ENCODE measurements at places on chromosomes 4 and X.

GRCh38 chr4:6362243-6362885 is 92.7 kb downstream of the WFS1 start:
- no peak for DNase-seq

DNA sequence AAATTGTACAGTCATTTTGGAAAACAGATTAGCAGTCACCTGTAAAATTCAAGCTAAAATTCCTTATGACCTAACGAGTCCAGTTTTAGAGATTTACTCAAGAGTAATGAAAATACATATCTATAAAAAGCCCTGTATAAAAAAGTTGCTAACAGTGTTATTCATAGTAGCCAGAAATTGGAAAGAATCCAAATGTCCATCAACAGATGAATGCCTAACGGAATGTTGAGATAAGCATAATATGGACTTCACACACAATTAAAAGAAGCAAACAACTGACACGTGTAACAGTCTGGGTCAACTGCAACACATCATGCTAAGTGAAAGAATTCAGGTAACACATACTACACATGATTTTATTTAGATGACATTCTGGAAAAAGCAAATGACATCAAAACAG is 584.8 kb upstream of the AGA start:
- DNase-seq, result no peak

DNA sequence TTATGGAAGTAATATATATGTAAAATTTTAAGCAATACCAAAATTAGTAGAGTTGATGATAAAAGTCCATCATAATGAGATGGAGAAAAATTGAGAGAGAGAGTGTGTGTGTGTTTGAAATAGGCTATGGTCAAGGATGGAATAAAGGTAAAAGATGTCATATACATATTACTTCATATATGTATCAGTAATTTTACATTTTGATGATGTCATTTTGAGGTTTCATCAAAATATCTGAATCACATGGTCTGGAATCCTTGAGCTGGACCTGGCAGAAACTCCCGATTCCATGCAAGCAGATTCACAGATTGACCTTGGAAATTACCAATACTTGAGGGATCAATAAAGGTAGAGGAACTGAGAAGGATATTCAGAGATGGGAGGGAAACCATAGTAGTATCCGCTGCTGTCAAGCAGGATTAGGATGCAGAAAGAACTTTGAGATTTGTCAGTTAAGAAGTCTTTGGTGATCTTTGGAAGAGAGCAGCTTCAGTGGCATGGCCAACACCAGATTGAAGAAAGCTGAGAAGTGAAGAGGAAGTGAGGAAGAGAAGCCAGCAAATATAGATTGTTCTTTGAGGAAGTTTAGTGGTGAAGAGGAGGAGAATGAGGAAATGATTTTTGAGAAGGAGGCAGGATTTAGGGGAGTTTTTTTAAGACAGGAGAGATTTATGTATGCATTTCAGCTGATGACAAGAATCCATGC is 21.5 kb downstream of the DNAAF6 start:
- DNase-seq, result no peak

GRCh38 chrX:12868747-12869146 is 1.9 kb downstream of the TLR7 start:
- DNase-seq, result no peak

DNA sequence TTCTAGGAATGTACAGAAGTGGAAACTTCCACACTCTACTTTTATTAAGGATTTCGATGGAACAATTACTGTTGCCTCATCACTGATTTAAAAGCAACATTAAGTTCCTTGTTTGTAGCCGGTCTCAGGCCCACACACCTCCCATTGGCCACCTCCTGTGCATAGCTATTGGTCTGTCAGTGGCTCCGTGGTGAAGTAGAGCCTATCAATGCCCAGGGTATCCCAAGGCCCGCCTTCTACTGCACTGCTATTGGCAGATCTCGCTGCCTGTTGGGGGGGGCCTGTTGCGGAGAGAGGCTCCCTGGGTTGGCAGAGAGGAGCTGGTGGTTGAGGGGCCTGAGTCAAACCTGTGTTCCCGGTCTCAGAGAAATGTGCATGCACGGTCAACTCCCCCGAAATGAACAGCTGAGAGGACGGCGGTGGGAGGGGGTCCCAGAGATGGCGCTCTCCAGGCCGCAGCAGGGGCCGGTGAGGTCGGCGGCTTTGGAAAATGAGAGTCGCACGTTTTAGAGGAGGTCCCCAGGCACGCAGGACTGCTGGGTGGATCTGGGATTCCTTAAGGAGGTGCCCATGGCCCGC is 4.9 kb upstream of the ARAF start:
- peak; percentile 55 for DNase-seq

DNA sequence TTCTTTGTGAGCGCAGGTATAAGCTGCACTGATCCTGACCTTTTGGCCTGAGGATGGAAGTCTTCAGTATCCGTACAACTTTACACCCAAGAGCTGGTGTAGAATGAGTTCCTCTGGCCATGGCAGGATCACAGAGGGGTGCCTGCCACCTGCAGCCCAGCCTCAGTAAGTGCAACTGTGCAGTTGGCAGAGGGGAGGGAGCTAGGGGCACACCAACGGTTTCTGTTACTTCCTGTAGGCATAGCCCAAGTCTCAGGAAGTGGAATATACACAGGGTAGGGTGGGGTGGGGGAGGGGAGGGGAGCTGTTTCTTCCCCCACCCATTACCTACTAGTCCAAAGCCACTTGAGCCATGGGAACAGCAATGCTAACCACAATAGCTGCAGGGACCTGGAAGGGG is 85.4 kb upstream of the GBA3 start:
- no peak for DNase-seq

GRCh38 chr4:118801895-118802575 is 33.9 kb downstream of the SEC24D start:
- DNase-seq, result no peak

- no peak for DNase-seq
Measured at GRCh38 chr4:25347971-25348370, 29.1 kb upstream of the ANAPC4 start.

DNA sequence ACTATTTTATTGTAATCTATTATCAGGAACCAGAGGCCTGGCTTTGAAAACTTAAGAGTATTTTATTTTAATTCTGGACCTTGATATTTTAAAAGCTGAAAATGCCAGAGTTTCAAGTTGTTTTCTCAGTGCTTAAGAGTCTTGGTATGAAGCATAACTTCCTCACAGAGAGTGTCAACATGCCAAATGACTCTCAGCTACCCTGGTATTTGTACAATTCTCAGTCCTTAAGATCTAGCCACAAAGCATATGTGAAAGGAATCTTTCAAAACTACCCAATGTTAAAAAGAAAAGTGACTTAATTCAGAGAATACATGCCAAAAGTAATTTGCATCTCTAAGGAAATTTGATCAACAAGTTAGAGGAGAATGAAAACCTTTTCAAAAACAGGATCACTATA is 171.9 kb downstream of the DKK2 start:
- no peak for DNase-seq

DNA sequence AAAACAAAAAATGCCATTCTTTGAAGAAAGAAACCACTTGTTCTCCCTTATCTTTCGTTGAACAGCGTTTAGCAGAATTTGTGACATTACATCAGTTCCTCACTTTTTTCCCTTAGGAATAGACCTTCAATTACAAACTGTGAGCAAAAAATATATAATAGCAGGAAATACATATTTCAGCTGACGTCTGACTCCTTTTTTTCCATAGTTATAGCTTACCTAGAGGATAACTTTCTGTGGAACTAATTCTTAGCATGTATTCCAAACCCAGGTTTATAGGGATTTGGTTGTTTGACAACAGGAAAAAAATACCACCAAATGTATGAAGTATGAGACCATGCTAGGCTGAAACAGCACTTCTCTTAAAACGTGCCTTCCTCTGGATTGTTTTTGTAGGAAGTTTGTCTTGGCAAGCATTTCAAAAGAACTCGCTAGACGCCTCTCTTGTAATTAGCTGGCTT is 2.0 kb upstream of the LIMCH1 start:
- DNase-seq, result no peak

DNA sequence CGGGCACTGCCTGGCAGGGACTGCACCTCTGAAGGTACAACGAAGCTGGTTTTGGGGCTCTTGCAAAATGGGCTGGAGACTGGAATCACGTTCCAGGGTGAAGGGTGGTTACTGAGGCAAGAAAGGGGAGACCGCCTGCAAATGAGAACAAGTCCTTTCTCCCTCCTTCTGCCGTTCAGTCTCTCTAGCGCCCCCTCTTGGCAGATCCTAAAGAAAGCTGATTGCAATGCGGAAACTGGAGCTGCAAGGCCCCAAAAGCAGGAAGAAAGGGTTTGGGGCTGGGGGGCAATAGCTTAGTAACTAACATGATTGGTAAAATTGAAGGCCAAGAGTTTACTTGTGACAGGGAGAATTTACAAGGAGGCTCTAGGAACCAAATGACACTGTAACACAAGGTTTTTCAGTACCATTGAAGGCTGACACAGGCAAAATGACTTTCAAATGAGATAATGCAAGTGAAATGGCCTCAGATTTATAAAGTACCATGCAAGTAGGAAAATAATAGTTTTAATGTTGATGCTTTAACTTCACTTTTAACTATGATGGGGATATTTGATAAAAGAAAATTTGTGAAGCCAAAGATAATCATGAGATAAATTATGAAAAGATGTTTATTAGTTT is 222.7 kb upstream of the HAND2 start:
- DNase-seq, result peak; percentile 9

DNA sequence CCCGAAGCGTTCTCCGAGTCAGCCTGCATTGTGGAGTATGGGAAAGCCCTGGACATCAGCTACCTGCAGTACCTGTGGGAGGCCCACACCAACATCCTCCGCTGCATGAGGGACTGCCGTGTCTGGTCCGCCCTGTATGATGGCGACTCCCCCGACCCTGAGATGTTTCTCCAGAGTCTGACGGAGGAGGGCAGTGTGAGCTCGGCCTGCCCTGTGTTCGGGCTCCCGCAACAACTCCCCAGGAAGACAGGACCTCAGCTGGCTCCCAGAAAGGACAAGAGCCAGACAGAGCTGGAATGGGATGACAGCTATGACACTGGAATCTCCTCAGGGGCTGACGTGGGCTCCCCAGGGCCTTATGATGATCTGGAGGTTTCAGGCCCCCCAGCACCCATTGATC is 111.3 kb downstream of the GATB start:
- no peak for DNase-seq

- no peak for DNase-seq
Measured at GRCh38 chr4:79651456-79651855, 243.4 kb upstream of the GK2 start.

GRCh38 chrX:19072372-19072771 is 49.9 kb downstream of the ADGRG2 start:
- DNase-seq, result no peak
